ENCODE measurements at places on chromosomes 5 and 9. TPM values are rescaled to one million over a fixed set of nuclear protein-coding genes. Genes with fewer than 3 reads are reported as not detected.

DNA sequence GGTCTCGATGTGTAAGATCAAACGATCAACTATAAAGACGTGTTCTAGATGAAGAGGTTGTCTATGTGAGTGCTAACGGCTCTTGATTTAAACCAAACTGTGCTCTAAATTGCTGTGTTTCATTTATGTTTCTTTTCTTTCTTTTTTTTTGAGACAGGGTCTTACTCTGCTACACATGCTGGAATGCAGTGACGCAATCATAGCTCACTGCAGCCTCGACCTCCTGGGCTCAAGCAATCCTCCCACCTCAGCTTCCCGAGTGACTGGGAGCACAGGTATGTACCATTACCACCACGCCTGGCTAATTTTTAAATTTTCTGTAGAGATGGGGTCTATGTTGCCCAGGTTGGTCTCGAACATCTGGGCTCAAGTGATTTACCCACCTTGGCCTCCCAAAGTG, 24.0 kb upstream of the RNF130 start:
- no peak for DNase-seq

NFIB gene
- polyA plus RNA-seq, result not detected

GRCh38 chr5:59466271-59466670, 427.3 kb downstream of the PDE4D start:
- DNase-seq, result no peak

DNA sequence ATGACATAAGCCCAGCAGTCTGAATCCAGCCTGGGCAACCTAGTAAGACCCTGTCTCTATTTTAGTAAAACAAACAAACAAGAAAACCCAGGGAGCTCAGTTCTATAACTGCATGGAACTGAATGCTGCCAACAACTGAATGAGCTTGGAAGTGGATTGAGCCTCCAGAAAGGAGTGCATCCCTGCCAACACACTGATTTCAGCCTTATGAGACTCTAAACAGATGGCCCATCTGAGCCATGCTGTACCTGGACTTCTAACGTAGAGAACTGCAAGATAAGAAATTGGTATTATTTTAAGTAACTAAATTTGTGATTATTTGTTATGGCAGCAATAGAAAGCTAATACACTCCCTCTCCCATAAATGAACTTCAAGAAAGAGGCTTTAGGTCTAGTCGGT, 150.4 kb upstream of the RAI14 start:
- no peak for DNase-seq

KDM3B gene
- polyA plus RNA-seq, result 11.7 TPM

PALM2AKAP2 gene
- polyA plus RNA-seq, result not detected

- DNase-seq, result peak; percentile 35
Observed at GRCh38 chr5:60521376-60522291, 178.3 kb downstream of the DEPDC1B start.

DNA sequence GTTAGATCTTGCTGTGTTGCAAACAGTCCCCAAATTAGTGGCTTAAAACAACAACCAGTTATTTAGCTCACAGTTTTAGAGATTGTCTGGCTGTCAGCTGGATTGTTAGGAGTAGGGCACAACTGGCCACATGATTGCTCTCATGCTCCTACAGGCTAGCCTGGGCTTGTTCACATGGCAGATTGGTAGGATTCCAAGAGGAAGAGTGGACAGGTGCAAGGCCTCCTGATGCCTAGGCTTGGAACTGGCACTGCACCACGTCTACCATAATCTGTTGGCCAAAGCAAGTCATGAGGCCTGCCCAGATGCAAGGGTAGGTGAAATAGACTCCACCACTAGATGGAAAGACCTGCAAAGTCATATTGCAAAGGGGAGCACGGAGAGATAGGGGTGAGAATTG, 76.4 kb downstream of the ACER2 start:
- no peak for DNase-seq

DNA sequence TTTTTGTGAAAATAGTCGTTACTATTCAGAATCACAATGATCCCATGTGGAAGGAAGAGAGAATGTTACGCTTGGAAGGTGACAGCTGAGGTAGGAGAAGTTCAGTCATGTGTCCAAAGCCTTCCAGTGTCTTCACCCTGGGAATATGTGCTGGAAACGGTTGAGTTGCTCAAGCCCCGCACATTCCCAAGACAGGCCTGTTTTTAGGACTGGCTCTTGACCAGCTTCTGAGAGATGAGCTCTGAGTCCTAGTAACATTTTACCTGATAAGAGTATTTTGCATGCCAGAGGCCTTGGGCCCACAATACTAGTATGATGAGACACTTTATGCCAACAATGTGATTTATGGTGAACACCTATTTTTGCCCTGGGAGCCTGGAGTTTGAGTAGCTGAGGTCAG, 101.7 kb downstream of the LMNB1 start:
- DNase-seq, result no peak

GRCh38 chr5:100950985-100951384, 47.9 kb upstream of the ST8SIA4 start:
- DNase-seq, result peak; percentile 53

EIF4E1B gene
- polyA plus RNA-seq, result not detected

DNA sequence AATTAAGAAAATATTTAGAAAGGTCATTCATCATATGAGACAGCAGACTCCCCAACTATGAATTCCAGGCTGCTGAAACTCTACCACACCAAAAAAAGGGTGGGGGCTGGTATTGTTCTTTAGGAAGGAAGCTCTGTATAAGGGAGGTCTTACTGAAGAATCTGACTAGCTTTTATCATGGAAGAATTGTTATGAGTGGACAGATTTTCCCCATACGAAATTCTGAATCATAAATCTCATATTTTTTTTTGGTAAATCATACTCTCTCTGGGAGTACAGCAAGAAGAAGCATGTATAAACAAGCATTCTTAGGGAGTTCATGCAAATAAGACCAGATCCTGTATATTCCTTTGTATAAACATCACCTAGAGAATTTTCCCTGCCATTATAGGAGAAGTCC, 220.0 kb downstream of the SLC12A2 start:
- no peak for DNase-seq

GRCh38 chr5:28066856-28067255, 1028.5 kb upstream of the CDH9 start:
- DNase-seq, result no peak

GRCh38 chr5:61697809-61698558, 365.9 kb downstream of the ZSWIM6 start:
- DNase-seq, result no peak

DNA sequence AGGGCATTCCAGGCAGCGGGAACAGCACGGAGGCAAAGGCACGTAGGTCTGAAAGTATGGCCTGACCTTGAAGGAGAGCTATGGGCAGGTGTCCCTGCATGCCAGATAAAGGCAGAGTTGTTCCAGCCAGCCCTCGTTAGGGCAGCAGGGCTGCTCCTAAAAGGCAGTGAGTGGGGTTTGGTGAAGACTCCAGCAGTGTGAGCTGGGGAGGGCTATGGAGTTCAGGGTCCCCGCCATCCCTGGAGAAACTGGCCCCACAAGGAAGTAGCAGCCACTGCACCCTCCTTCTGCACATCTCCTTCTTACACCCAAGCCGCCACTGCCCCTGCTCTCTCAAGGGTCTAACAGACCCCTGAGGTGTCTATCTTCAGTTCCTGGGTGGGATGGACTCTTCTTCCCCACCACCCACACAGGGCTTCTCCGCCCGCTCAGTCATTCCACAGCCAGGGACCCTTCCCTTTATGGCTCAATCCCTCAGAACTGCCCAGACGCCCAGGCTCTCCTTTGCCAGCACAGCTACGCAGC, 1.4 kb downstream of the AKNA start:
- DNase-seq, result no peak

MSX2 gene
- polyA plus RNA-seq, result not detected

PTPA gene
- 12.4 TPM for polyA plus RNA-seq

- DNase-seq, result no peak
Observed at GRCh38 chr9:112508377-112508776, 21.8 kb downstream of the KIAA1958 start.
